ENCODE measurements at places on chromosomes 3 and 15.

GRCh38 chr3:129623447-129624118 lies 17.1 kb upstream of the PLXND1 start:
- no peak for DNase-seq

DNA sequence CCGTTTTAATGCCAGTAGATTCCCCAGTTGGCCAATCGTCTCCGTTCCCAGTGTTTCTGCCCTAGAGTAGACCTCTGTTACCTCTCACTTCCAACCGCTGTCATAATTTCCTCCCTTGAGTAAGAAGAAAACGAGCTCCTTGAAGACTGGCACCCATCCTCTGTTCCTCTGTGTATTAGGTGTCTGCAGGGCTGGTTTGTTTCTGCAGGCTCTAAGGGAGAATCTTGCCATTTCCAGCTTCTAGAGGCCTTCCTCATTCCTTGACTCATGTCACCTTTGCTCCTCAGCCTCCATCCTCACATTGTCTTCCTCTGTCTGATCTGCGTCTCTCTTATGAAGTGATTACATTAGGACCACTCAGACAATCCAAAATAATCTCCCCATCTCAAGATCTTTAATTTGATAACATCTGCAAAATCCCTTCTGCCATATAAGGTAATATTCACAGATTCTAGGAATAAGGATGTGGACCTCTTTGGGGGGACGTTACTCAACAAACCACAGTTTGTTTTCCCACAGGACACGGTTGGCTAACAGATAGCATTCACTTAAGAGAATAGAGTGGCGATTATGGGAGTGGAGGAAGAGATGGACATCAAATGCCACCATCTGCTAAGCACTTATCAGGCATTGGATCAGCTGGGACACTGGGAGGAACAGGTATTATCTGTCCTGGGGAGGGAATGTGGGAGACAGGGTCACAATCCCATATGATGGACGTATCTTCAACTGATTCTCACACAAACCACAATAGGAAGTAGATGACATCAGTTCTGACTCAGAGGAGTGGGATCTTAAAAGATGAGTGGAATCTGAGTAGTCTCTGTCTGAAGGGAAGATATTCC lies 17.1 kb downstream of the ARHGAP31 start:
- peak; percentile 78 for DNase-seq

GRCh38 chr3:10883478-10884234 lies 67.6 kb downstream of the SLC6A11 start:
- peak; percentile 1 for DNase-seq

GRCh38 chr3:102941786-102942185 lies 507.0 kb downstream of the ZPLD1 start:
- DNase-seq, result no peak

GRCh38 chr3:55440104-55440708 lies 46.9 kb downstream of the WNT5A start:
- DNase-seq, result no peak

- DNase-seq, result no peak
Observed at GRCh38 chr15:92848852-92849598, 51.1 kb upstream of the CHD2 start.

DNA sequence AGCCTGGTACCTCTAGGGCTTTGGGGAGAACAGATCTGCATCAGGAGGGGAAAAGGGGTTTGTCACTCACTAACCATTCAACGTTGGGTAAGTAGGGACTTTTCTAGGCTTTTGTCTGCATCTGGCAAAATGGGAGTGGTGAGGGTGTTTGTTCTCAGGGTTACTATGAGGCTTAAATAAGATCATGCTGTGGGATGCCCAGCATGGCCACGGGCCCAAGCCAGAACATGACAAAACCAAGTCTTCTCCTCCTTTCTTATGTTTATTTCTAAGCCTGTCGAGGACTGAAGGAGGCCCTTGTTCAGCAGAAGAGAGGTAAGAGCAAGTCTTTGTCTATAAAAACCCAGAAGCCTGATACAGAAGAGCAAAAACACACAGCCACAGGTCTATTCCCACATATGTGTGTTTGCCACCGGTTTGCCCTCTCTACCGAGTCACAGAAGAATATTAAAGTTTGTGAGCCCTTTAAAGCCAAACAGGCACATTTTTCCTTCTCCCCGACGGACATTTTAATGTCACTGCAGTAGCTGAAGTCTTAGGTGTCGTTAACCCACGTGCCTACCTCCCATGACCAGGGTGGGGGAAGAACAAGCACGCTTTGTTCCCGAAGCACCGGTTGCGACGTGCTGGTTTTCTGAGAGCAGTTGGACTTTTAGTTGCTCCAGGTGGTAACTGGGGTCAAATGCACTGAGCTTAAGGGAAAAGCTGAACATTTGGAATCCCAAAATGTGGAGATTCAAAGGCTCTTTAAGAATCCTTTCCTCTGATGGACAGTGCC lies 72.1 kb downstream of the NOX5 start:
- DNase-seq, result no peak

DNA sequence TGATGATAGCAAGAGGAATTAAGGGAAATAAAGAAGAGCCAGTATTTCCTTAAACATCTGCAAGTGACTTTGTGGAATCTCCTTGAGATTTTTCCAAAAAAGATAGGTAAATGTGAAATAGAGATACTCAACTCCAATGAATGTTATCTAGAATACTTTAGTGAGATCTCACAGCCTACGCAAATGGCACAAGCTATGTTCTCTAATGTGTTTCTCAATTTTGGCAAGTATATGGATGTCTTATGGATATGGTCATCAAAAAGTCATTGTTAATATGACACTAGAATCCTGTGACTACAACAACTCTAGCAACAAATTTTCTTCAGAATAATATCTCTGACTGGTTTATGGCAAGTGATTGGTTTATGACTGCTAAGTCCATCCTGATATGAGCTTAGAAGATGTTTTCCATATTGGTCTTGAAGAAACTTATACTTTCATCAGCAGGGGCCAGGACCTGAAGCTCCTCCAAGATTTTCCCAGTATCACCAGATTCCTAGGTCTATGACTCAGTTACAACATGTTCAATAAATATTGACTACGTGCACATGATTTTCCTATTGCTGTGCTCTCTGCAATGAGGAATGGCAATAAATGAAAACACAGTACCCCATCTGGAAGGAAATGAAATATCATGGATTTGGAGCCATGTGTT lies 170.9 kb upstream of the THBS1 start:
- no peak for DNase-seq

GRCh38 chr3:128267541-128267940 lies 114.3 kb downstream of the EEFSEC start:
- DNase-seq, result no peak

- DNase-seq, result no peak
Observed at GRCh38 chr3:38586546-38587520, 62.7 kb downstream of the SCN5A start.

DNA sequence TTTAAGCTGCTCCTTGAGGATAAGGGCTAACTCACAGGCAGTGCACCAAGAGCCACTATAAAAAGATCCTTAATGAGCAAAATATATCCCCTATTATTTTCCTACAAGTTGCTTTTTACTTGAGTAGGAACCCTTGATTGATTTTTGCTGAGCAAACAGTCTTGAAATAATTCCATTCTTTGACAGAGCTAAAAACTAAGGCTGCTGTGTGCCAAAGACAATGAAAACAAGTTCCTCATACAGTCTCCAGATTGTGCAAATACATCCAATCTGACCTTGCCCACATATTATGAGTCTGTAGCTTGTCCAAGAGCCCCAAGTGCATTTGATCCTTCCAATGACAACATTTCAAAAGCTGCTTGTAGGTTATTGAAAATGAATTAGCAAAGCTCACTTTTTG lies 15.0 kb downstream of the PRKAR2A start:
- no peak for DNase-seq

- peak; percentile 19 for DNase-seq
Observed at GRCh38 chr3:80688814-80689213, 921.0 kb upstream of the ROBO1 start.

DNA sequence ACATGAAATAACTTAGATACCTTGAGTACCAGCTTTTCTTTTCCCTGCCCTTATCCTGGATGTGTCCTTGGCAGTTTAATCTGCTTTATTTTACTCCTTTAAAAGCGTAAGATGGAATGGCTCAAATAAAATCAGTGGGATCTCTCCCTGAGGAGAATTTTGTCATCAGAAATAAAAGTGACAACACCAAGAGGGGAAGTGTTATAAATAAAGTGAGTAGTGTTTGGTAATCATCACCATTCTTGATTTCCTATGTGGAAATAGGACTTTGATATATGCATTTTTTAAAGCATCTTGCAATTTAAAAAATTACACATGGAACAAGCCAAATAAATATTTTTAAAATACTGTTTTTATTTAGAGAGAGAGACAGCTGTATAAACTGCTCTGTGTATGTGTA lies 76.5 kb downstream of the MBNL1 start:
- no peak for DNase-seq

- no peak for DNase-seq
Observed at GRCh38 chr3:43087249-43087776, 18.6 kb downstream of the POMGNT2 start.

DNA sequence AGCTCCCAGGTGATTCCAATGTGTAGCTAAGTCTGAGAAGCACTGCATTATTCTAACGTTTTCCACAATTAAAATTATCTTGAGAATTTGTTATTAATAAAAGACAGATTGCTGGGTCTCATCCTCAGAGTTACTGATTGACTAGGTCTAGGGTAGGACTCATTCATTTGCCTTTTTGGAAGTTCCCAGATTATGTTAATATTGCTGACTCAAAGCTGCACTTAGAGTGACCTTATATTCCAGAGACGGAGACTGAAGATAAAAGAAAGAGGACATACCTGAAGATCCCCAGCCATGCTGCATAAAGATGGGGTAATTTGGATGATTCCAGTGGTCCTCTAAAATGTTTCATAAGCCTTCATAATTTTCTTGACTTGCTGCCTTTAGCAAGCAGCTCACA lies 81.8 kb downstream of the PLSCR2 start:
- DNase-seq, result no peak

DNA sequence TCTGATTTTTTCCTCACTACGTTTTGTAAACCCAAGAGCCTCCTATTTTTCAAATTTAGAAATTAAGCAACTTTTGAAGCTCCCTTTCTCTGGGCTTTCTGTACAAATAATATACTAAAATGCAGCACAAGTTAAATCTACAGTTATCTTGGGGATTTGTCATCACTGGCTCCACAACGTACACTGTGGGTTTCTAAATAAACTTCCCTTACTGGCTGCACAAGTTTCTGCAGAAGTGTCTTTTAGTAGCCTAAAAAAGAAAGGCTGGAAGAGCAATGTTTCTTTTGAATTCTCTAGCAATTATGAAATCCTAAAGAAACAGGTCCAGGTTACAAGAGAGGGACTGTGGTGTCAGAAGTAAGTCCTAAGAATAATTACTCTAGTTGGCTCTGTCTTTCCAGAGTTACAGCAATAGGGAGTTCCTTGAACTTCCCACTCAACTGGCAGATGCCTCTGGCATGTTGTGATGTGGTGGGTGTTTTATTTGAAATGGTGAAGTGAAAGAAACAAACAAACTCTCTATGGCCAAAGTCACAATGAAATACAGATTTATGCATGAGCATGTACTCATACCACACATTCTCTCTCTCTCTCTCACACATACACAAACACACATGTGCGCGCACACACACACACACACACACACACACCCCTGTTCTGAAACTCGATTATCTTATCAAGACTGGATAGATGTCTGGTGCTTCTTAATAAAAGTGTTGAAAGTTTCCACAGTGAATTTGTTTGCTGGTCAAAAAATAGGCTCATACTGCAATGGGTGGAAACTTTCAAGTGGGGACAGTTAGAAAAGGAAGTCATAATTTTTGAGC lies 198.2 kb downstream of the SSR3 start:
- DNase-seq, result no peak

DNA sequence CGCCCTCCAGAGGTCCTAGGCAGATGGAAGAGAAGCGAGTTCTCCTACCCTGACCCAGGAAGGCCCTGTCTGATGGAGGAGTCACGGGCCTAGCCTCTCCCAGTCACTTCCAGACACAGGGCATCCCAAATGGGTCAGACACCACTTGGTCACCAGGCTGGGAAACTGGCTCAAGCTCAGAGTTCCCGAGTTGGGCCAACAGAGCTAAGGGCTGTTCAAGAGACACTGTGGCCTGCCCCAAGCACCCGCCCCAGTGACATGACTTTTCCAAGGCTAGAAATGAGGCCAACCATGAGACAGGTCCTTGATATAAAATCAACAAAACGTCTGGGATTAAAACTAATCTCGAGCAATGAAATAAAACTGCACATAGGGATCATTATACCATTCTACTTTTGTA lies 113.8 kb downstream of the IQSEC1 start:
- no peak for DNase-seq

DNA sequence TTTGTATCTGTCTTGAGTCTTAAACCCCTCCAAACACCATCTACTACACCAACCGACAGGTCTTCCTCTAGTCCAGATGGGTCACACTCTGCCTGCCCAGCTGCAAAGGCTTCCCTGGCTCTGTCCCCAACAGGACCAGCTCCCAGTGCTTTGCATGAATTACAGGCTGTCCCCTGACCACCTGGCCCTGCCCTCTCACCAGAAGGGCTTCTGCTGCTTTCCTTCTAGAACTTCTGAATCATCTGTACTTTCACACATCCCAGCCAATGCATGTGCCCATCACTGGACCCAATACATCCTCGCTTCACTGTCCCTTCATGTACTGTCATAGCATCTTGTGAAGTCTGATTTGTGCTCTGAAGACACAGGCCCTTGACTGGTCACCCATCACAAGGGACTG lies 53.6 kb downstream of the HOMER2 start:
- no peak for DNase-seq

DNA sequence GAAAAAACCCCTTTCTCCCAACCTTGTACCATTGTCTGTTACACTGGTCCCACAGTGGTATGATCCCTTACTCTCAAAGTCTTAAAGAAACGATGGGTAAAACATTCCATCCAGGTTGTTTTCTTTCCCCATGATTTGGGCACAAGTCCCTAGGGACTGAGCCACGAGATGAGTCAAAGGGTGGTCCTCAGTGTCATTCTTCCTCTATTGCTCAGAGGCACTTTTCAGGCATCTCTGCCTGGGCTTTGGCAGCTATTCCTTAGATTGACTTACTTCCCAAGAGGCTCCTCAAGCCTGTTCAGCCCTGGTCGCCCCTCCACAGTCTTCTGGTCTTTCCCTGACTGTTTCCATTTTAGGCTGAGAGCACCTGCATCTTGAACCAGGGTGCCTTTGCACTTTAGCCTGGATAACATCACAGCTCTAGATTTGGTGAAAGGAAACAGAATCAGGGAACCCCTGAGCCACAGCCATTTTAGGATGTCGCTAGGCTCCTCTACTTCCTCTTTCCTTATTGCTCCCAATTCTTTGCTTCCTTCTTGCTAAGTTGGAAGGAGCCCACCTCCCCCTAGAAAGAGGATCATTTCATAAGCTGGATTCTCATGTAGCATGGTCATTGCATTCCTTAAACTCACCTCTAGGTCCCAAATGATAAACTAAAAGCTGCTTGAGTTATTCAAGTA lies 131.0 kb upstream of the TPRG1 start:
- no peak for DNase-seq

DNA sequence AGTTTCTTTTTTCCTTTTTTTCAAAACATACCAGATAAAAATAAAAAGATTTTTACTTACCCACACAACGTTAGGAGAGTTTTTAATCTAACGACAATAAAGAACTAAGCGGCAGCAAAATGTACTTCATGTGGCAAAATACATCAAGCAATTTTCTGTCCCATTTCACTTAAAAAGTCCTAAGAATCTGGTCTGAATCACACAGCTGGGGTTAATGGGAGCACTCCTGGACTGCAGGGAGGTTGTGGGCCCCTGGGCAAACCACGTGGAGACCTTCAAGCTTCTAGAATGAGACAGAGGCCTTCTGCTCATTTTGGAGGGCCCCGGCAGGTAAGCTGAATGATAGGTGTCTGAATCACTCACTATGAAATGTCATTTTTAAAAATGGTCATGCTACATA lies 193.8 kb downstream of the RORA start:
- no peak for DNase-seq

Data from muscle of back (tissue), 13 donors.